Left renal pelvis (tissue), 4 donors: ENCODE measurements at places on chromosomes 6 and 20.

GRCh38 chr6:160519603-160520042 is 144.5 kb downstream of the LPA start:
- no peak for DNase-seq

DNA sequence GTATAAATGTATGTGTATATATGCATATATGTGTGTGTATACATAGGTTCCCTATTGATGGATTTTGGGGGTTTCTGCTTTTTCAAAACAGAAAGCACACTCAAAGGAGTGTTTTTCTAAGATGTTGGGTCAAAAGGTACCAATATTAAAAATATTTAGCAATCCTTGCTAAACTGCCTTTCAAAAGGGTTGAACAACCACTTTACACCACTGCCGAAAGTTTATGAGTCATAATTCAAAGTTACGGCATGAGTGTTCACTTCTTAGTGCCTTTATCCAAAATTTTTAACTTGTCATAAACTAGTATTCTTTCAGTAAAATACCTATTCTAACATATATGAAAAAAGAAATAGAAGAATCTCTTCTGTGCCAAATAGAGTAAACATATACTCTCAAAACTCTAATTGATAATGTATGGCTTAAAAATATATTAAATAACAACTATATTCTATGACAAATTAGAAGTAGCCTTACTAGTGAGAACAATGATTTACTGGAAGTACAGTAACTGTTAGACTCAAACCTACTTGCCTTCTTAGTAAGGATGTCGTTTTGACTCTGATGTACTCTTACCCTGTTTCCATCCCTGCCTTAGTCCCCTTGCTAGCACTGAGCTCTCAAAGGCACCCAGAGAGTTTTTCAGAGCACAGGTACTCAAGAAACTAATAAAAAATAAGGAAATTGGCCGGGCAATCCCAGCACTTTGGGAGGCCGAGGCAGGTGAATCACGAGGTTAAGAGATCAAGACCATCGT is 136.1 kb downstream of the INSM1 start:
- DNase-seq, result no peak

- DNase-seq, result no peak
Measured at GRCh38 chr6:91485047-91485446, 898.2 kb upstream of the MAP3K7 start.

- no peak for DNase-seq
Measured at GRCh38 chr6:120122401-120122800, 772.8 kb upstream of the MAN1A1 start.

- no peak for DNase-seq
Measured at GRCh38 chr20:24158281-24158680, 169.7 kb upstream of the GGTLC1 start.

GRCh38 chr6:144654506-144654905 is 369.4 kb downstream of the UTRN start:
- no peak for DNase-seq

DNA sequence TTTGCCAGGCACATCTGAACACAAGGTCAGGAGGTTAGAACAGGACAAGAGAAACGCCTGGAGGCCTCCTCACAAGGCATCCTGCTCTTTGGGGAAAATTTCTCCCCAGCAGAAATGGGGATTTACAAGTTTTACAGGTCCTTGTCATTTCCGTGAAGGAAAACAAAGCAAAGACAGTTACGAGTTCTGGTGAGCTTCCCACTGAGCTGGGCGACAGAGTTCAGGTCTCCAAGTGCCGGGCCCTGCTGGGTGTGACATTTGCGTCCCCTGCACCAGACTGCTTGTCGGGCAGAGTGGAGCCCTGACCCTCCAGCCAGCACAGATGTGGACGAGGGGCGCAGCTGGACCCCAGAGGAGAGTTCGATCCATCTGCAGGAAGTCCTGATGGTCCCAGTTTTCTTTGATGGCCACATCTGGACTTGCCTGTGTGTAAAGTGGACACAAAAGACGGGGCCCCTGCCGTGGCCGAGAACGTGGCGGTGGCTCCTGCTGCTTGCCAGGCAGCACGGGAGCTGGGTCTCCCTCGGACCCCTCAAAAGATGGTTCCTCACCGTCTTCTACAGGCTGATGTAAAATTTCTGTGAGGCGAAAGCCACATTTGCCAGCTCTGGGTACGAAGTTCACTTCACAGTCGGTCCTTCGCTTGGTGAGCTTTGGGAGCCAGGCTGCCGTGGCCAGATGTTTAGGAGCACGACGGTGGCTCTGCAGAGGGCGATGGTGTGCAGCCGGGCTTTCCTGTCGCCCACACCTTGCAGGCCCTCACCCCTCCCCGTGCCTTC is 5.2 kb upstream of the ADRM1 start:
- DNase-seq, result no peak

- DNase-seq, result no peak
Measured at GRCh38 chr20:39878320-39878719, 810.7 kb downstream of the MAFB start.

GRCh38 chr6:53100561-53100960 is 35.4 kb downstream of the FBXO9 start:
- no peak for DNase-seq

GRCh38 chr6:141874930-141875602 is 257.7 kb upstream of the GJE1 start:
- no peak for DNase-seq

DNA sequence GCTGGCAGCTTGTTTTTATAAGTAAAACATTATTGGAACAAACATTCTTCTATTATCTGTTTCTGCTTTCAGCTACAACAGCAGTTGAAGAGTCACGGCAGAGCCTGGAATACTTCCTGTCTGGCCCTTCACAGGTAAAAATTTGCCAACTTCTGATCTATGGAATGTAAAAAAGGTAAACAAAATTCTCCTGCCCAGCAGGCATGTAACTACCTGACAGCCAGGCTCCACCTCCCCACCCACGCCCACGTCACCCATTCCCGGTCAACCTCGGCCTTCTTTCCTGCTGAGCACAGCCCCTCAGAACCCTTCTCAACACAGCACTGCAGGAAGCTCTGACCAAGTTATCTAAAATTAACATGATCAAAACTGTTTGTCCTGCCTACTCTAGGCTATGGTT is 166.0 kb downstream of the DLL1 start:
- DNase-seq, result no peak

- DNase-seq, result no peak
Measured at GRCh38 chr20:46351357-46352058, 43.2 kb upstream of the CDH22 start.

- DNase-seq, result no peak
Measured at GRCh38 chr6:168170841-168171601, 92.0 kb upstream of the FRMD1 start.

DNA sequence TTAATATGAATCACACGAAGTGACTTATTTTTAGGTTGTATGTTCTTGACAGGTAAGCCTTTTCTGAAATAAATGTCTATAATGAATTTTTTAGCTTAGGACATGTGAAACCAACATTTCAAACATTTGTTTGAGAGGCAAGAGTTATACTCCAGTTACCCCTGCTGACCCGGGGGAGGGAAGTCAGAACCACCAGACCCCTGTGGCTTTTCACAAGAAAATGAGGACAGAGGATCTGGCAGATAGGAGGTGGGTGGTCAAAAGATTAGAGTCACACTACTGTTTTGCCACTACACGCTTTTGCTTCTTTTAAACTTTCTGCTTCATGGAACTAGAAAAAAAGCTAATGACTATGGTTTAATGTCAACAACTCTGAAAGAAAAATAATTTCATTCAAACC is 27.5 kb upstream of the ADGRF4 start:
- no peak for DNase-seq

DNA sequence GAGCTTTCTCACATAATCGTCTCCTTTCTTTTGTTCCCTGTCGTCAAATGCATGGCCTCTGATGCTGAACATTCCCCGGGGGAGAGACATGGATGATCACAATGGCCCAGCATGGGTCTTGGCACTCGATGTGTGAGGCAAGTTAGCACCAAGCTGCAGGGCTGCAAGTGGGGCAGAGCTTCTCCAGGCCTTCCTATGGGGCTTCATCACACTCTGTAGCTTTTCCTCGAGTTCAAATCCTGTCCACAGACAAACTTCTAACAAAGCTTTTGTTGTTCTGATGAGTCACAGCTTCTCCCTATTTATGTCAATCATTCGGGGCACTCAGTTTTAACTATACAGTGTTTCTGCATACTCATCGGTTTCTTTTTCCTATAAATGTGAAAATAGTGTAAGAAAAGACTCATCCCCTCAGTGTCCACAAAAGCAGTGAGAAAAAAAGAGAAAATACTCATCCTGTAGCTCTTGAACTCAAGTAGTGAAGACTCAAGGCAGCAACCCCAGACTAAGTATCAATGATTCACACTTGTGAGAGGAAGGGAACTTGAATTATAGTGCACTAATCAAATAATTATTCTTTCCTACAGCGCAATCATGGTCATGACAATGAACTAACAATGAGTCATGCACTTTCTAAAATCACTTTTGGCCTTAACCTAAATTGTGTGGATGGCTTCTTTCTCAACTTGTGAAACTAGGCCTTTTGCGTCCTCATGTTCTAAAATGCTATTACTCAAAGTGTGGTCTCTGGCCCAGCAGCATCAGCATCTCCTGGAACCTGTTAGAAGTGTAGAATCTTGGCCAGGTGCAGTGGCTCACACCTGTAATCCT is 68.4 kb upstream of the NOX3 start:
- DNase-seq, result no peak

- no peak for DNase-seq
Measured at GRCh38 chr6:163281634-163282033, 132.9 kb upstream of the QKI start.

GRCh38 chr6:30007132-30007764 is 53.8 kb upstream of the POLR1H start:
- DNase-seq, result no peak

DNA sequence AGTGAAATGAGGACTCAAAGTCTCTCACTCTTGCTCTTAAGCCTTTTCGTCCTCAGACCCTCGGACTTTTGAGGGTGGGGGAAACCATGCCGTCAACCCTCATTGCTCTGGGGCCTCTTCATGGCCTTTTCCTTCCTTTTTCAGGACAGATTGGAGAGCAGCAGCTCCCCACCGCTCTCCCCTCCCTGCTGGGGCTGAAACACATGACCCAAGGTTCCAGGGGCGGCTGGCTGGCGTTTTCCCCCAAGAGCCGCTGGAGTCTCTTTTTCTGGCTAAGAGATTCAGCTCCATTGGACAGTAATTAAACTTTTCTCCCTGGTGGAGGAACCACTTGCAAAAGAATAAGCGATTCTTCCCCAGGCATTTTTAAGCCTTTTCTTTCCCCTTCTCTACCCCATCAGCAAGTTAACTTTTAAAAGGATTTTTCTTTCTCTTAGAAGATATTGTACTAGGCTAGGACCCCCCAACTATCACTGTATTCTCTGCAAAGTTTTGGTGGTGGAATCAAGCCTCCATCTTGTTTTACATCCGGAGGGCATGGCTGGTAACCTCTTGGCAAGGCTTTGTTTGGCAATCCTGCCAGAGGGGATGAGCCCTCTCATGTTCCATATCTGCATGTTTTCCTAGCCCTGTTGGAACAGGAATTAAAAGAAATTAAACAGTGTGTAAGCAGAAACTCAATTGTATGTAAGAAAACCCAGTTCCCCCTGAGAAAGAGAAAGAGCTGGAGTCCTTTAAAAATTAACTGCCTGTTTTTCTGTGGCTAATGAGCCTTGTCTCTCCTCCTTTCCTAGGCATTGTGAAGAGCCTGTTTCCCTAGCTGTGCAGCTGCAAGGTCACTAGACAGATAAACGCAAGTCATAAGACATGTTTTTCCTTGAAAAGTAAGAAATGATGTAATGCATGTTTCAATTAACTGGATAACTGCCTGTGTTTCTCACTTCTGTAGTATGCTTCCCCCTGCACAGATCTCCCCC is 100.8 kb upstream of the GPR6 start:
- DNase-seq, result peak; percentile 32

DNA sequence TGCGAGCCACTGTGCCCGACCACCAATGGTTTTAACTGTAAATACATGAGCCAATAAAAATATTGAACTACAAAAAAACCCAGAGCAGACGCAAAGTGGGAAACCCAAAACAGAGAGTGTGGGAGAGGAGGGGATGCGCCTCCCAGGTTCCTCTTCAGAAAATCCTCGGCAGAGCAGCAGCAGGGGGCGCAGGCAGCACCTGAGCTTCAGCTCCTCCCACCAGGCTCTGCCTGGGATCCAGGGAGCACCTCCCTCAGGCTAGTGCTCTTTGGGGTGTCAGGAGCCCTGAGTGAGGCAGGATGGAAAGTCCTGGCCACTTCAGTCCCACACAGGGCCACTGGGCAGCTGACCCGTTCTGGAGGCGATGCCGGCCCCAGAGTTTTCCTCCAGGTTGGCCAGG is 536.9 kb upstream of the CDH4 start:
- no peak for DNase-seq

DNA sequence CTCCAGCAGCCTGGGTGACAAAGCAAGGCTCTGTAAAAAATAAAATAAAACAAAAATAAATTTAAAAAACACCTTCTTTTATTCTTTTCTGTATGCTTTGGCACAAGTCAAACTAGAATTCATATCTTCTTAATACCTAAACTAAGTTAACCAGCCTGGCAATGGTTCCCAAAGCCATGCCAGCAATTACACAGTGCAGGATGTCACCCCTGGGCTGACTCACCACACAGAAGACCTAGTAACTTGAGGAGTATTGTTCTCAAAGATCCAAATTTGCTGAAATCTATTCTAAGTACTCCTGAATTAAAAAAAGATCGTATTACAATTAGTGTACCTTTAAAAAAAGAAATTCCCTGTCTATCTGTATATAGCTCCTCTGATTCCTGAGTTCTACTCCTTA is 162.7 kb upstream of the SGK1 start:
- DNase-seq, result no peak

DNA sequence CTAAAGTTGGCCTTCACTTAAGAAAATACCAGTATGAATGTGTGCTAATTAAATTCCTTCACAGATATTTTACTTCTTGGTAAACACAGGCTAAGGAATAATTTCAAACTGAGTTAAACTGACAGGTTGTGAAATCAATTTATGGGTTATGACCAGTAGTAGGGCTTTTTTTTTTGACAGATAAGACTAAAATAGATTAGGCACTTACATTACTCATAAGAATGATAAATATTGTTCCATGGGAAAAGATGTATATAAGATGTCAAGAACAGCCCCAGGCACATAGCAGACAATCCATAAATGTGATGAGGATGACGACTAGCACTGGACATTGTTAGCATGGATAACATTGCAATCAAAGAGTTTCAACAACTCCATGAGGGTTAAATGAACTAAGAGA is 22.9 kb downstream of the NT5E start:
- DNase-seq, result no peak

GRCh38 chr6:164854526-164854925 is 454.9 kb downstream of the C6orf118 start:
- no peak for DNase-seq

DNA sequence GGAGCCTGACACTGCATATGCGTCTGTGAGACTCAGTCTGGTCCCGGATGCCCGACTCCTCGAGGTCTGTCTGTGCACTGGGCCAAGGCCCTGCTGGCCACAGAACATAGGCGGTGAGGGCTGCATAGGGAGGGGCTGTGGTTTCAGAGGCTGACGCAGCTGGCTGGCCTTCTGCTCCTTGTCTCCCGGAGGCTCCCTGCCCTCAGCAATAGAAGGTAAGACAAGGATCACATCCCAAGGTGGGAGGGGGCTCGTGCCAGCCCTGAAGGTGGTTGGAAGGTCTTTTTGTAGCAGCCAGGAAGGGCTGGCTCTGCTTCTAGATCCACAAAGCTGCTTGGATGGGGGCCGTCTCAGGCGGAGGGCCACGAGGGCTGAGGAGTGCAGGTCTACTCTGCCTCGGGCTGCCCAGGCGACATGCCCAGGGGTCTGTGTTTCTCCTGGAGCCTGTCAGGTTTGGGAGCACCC is 239.8 kb upstream of the SULF2 start:
- no peak for DNase-seq
